CD4-positive, alpha-beta memory T cell (primary cell): ENCODE measurements at places on chromosomes 6 and 20. TPM values are rescaled to one million over a fixed set of nuclear protein-coding genes. Genes with fewer than 3 reads are reported as not detected.

GRCh38 chr6:37689381-37689780 lies 8.3 kb downstream of the MDGA1 start:
- DNase-seq: no peak
- no peaks in the 10 kb centered on the region for H3K36me3 ChIP-seq
- no peak overlapping the region for H3K27ac ChIP-seq
- no peaks in the 10 kb centered on the region for H3K4me1 ChIP-seq
- peaks cover 5% of the 10 kb centered on the region for H3K27me3 ChIP-seq

DNA sequence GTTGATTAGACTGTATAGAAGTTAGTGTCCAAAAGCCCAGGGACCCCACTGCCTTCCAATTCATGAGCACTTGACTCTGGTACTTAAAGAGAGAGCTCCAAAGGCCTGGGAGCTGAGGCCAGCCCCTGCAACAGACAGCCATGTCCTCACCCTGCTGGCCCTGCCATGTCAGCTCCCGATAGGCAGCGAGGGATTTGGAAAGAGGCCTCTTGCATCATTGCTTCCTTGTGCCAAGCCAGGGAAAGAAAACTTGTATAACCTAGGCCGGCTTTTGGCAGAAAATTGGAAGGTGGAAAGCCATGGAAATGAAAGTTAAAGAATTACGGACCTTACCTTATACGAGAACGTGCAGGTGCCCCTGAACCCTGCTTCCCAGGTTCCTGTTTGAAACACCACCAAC lies 8.4 kb upstream of the PCK1 start:
- no peaks in the 10 kb centered on the region for H3K27me3 ChIP-seq
- H3K27ac ChIP-seq: no peak overlapping the region
- H3K36me3 ChIP-seq: no peaks in the 10 kb centered on the region

- DNase-seq: no peak
- no peaks in the 10 kb centered on the region for H3K4me1 ChIP-seq
- H3K4me3 ChIP-seq: no peak overlapping the region
- no peaks in the 10 kb centered on the region for H3K27me3 ChIP-seq
Measured at GRCh38 chr6:105873211-105873704, 212.9 kb upstream of the PRDM1 start.

- no peaks in the 10 kb centered on the region for H3K4me1 ChIP-seq
- no peak overlapping the region for H3K4me3 ChIP-seq
- no peak overlapping the region for H3K27ac ChIP-seq
- H3K27me3 ChIP-seq: no peaks in the 10 kb centered on the region
Measured at GRCh38 chr20:46558511-46558959, 8.1 kb upstream of the OCSTAMP start.

PACRG gene
- not detected for total RNA-seq

EBF4 gene
- total RNA-seq: 3.1 TPM

CCN6 gene
- total RNA-seq: not detected

DNA sequence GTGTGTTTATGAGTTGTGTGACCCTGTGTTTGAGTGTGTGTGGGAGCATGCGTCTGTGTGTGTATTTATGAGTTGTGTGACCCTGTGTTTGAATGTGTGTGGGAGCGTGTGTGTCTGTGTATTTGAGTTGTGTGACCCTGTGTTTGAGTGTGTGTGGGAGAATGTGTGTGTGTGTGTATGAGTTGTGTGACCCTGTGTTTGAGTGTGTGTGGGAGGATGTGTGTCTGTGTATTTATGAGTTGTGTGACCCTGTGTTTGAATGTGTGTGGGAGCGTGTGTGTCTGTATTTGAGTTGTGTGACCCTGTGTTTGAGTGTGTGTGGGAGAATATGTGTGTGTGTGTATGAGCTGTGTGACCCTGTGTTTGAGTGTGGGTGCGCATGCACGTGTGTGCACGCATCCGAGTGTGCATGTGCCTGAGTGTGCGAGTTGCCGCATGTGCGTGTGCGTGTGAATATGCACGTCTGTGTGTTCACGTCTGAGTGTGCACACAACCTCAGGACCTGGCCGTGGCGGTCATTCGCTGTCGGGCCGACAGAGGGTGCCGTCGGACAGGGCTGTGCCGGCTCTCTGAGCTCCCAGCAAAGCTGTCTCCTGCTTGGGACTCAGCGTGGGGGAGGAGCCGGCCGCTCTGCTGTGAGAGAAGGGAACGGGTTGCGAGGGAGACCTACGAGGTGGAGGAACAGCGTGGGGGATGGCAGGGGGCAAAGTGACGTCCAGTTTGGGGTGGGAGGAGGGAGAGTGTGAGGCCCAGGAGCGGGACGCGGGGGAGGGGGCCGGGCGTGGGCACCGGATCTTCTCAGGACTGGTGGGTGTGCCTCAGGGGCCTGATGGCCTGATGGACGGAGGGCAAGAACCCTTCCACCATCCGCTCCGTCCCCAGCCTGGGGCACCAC lies 19.7 kb downstream of the SLC17A9 start:
- peaks cover 9% of the 10 kb centered on the region for H3K4me1 ChIP-seq
- no peak overlapping the region for H3K4me3 ChIP-seq
- no peaks in the 10 kb centered on the region for H3K36me3 ChIP-seq
- H3K27me3 ChIP-seq: peaks cover 6% of the 10 kb centered on the region

DNA sequence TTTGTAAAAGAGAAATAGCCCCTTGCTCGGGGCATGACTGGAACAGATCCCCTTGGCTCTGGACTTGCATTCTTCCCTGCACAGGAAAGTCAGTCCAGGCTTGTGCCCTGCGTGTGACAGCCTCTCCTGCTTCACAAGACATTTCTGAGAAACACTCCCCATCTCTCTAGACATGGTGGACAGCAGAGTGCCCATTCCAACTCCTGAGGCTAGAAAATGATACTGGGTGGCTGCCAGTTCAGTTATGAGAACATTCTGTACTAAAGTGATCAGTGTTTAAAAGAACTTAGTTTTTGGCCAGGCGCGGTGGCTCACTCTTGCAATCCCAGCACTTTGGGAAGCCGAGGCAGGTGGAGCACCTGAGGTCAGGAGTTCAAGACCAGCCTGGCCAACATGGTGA lies 41.3 kb downstream of the TGM3 start:
- no peak overlapping the region for H3K4me3 ChIP-seq
- H3K27ac ChIP-seq: no peak overlapping the region
- H3K36me3 ChIP-seq: no peaks in the 10 kb centered on the region

DNA sequence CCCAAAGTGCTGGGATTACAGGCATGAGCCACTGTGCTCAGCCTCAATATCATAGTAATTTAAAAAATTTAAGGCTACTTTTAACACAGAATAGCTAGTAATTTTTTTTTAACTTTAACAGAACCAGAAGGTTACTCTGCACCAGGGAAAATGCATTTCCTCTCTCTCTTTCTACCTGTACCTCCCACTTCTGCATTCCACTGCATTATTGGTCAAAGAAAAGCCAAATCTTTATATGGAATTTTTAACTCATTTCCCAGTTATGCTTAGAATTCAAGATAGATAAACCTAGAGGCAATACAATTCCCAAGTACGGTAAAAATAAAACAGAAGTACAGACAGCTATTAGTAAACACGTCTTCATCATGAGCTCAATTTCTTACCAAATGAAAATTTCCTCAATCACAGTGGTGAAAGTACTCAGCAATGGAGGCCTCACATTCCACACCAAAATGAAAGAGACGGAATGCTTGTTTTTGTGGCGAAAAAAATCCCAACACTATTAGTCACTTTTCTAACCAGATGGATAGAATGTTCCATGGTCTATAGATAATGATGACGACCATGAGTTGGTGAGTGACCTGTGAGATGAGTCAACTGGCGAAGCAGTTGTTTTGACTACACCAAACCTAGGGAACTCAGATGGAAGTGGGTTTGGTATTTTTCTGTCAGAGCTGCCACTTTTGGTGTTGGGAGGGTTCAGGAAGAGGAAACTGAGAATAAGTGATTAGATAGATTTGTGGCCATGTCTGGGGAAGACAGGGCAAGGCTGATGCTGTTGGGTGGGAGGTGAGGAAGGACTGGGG lies 104.7 kb upstream of the SGK1 start:
- H3K27me3 ChIP-seq: no peaks in the 10 kb centered on the region
- H3K27ac ChIP-seq: no peak overlapping the region
- no peak overlapping the region for H3K4me3 ChIP-seq
- DNase-seq: no peak

LAMA4 gene
- total RNA-seq: not detected

- peak; percentile 95 for DNase-seq
- peaks cover 6% of the 10 kb centered on the region for H3K36me3 ChIP-seq
- no peaks in the 10 kb centered on the region for H3K27me3 ChIP-seq
- peaks cover 30% of the 10 kb centered on the region for H3K4me1 ChIP-seq
- H3K4me3 ChIP-seq: peak within 1 kb of the TSS; percentile 91
Measured at GRCh38 chr6:44387346-44388134, at the start of gene CDC5L. Gene CDC5L, plus strand, starts transcription at chr6:44387706. Its CDS starts 118 bp downstream, at chr6:44387824.
